Activated gamma-delta T cell treated with Interleukin-2 at 50 U/mL for 16 hours (primary cell): ENCODE measurements at places on chromosomes 2 and 18.

DNA sequence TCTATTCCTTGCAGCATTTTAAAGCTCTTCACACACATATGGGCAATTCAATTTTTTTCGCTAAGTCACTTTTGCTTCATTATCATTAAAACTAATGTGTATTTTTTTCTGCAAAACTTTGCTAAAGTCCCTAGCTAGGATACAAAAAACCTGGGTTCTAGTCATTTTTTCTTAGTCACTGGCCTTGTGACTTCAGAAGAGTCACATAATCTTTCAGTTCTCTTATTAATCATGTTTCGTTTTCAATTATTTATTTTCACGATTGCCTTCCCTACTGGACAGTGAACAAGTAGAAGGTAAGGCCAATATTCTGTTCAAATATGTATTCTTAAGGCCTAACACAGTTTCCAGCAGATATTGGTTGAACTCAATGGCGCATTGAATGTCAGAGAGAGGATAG, 60.9 kb upstream of the CYRIA start:
- no peak for DNase-seq

DNA sequence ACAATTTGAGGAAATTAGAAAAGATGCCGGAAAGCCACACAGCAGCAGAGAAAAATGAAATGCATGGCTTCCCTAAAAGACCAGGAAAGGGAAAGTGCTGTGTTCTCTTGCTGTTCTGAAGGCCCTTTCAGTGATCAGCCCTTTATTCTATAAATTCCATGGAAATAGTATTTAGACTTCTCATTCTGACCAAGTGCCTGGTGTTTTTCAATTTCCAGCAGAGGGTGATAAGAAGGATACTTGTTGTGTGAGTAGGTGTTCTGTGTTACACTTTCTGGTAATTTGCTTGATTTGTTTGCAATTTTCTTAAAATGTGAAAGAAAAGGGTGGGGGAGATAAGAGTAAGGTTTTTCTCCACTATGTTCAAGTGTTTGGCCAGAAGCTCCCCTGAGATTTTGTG, 504.5 kb downstream of the IRS1 start:
- no peak for DNase-seq

DNA sequence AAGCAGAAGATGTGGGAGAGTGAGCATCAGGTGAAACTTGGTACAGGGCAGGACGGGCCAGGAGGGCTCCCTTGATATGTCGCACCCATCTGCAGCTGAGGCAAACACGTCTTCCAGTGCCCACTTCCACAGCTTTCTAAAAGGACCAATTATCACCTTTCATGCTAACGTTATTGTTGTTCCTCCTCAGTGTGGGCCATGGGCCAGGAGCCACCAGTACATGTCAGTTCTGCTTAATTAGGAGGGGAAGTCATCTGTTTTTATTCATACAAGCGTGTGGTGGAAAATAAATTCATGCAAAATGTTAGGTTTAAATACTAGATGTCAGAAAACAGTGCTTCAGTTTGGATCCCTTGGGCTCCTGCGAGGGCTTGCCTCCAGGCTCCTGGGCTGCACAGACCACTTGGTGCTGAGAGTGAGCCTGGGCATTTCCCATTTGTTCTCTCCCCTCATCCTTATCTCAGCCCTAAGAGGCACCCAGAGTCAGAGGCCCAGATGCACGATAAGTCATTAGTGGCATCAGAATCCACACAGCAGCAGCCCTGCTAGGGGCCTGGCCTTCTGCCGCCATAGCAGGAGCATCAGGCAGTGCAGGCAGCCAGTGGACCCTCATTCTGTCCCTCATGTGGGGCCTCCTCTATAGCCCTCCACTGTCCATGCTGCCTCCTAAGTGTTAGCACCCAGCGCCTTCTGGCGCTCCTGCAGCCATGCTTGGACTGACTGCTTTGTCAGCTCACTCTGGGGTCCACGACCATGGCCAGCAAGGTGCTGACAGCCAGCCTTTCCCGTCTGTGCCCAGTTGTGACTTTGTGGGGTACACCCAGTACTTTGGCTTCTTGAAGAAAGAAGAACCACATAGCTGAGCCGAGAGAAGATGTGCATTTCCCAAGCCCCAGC, 539.8 kb upstream of the RAB6C start:
- no peak for DNase-seq

DNA sequence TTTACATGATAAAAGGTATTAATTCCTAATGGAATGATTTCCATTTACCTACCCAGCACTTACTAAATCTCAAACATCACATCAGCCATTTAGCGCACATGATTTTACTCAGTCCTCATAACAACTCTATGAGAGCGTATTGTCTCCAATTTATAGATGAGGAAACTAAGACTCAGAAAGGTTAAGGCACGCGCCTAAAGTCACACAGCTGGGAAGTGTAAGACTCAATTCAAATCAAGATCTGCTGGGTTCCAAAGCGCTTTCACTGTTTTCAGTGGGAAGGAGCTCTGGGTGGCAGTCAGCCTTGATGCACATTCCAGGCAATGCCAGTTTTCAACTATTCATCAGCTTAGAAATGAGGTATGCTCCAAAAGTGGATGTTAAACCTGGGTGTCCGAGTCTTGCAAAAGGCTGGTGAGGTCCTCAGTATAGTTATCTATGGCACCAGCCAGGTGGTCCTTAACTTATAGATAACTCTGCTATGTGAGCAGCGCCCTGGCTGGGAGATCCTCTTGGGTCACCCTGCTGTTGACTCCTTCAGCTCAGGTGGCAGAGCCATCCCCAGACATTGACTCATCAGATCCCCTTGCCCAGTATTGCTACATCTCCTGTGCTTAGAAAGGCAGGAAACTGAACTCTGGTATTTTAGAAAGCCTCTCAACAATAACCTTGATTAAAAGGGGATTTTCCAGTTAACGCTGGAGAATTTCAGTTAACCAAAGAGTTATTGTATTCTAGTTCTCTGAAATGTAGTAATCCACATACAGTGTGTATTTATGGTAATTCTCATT, 47.1 kb downstream of the SLC4A1AP start:
- no peak for DNase-seq

GRCh38 chr2:52414561-52415295, 1352.9 kb upstream of the CHAC2 start:
- DNase-seq, result no peak

- no peak for DNase-seq
Observed at GRCh38 chr2:27596627-27597026, 13.8 kb downstream of the ZNF512 start.

- DNase-seq, result no peak
Observed at GRCh38 chr18:62198259-62198658, 11.2 kb downstream of the RELCH start.

DNA sequence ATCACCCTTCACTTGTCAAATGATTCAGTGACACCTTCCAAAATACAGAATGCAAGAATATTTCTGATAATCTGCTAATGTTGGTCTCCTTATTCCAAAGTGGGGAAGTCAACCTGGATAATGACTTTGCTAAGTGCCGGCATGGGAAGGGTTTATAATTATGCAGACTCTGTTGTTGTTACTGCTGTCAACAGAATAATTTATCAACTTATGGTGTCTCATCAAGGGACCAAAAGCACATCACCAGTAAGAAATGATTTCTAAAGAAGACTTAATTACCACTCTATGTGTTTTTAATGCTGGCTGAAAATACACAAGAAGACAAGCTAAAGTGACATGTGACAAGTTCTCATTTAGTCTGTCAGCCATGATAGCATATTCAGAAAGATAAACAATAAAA, 115.6 kb upstream of the TMEM200C start:
- DNase-seq, result no peak
